ENCODE measurements at places on chromosomes 7 and 10.

GRCh38 chr10:85612378-85612775 is 754.2 kb downstream of the GRID1 start:
- DNase-seq = no peak

- DNase-seq = no peak
Observed at GRCh38 chr7:64885520-64886240, 17.4 kb upstream of the ZNF273 start.

DNA sequence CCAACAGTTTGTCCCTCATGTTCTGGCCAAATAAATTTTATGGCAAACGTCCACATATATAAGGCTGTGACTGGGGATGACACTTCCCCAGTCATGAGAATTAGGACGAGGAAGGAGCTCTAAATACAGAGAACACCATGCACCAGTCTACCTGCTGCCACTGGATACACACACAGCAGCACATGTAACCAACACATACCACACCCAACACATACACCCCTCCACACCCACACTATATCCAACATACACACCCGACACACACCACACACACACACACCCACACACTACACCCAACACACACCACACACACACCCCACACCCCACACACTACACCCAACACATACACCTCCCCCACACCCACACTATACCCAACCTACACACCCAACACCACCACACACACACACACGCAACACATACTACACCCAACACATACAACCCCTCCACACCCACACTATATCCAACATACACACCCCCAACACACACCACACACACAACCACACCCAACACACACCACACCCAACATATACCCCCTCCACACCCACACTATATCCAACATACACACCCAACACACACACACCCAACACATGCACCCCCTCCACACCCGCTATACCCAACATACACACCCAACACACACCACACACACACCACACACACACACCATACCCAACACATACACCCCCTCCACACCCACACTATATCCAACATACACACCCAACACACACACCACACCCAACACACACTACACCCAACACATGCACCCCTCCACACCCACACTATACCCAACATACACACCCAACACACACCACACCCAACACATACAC is 74.1 kb downstream of the HIPK2 start:
- no peak for DNase-seq

DNA sequence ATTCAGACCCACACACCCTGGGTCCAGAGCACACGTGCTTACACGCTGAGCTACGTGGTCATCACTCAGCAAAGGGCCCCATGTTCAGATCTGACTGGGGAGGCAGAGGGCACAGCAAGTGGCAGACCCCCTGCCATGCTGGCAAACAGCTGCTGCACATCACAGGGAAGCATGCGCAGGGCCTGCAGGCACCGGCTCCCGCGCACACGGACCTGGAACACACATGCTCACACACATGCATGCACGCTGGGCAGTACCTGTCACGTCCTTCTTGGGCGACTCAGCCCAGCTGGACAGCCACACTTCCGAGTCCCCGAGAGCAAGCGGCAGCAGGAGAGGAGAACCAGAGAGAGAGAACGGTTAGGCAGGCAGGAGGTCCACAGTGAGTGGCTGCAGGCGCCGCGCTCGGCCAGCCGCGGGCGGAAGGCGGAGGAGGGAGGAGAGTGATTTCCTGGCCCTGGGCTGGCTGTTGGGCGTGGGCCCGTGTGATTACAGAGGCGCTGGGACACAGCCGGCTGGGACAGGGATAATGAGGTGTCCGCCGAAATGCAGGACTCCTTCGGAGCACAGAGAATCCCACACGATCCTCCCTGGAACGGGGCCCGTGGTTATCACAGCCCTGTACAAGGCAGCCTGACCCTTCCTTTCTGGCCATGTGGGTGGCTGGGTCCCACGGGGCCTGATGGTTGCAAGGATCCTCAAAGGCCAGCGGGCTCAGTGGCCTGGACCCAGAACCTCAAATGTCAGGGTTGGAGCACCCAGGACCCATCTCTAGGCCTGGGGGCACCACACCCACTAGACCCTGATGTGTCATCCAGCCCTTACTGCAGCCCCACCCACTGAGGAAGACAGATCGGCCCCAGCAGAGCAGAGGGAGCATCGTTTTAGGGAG is 175.1 kb downstream of the NEURL1 start:
- DNase-seq = no peak

DNA sequence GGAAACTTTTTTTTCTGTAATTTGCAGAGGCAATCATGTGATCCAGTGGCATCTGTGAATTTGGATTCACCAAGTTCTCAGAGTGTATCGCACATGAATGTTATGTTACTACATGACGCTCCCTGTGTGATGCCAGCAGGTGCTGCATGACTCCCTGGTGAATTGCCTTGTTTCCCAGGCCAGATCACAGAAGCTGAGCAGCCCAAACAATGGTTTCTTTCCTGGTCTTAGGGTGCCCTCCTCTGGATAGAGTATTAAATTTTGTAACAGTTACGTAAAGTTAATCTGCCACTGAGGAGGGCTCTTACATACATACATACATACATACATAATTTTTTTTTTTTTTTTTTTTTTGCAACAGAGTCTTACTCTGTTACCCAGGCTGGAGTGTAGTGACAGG is 3.6 kb downstream of the ZSCAN21 start:
- peak; percentile 33 for DNase-seq

DNA sequence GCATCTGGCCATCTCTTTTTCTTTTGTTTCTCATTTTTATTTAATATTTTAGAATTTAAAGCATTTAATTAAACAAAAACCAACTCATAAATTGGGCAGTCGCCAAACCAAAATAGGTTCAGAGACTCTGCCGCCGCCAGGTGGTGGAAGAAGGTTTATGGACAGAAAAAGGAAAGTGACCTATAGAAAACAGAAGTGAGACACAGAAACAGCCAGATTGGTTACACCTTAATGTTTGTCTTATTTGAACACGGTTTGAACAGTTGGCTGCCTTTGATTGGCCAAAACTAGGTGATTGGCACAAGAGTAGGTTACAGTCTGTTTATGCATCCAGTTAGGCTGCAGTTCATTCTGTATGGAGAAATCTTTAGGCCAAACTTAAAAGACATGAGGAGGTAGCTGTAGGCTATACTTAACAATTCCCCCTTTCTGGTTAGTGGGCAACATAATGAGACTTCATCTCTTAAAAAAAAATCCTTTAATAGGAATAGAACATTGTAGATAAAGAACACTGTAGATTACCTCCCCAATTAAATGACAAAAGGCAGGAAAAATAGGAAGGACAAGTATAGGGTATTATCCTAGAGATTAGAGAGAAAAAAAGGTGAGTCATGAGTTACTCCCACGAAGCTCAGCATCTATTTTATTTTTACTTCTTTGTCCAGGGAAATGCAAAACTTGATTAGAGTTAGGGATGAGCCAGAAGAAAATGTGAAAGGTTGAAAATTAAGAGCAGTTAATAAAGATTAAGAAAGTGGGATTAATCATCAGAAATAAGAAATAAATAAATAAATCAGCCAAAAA is 23.9 kb upstream of the CYCS start:
- DNase-seq = no peak

- no peak for DNase-seq
Observed at GRCh38 chr7:93015779-93016481, 101.8 kb downstream of the SAMD9 start.

- DNase-seq = no peak
Observed at GRCh38 chr10:63670291-63670898, 149.2 kb downstream of the REEP3 start.

- no peak for DNase-seq
Observed at GRCh38 chr7:109873296-109873695, 1217.6 kb upstream of the LRRN3 start.

- DNase-seq = peak; percentile 87
Observed at GRCh38 chr10:102835007-102835482, 2.2 kb downstream of the CYP17A1 start.

DNA sequence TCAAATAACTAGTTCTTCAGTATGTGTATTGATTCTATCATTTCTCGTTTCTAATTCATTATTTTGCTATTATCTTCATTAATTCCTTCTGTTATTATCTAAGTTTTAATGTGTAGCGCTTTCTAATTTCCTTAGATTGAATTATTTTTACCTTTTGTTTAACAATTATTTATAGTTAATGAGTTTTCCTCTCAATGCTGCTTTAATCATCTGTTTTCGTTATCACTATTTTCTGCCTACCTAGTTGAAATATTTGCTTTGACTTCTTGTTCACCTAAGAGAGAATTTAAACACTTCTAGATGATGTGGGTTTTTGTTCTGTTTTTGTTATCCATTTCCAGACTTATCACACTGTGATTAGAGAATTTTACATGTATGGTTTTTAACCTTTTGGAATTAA is 37.5 kb upstream of the MTPN start:
- no peak for DNase-seq

DNA sequence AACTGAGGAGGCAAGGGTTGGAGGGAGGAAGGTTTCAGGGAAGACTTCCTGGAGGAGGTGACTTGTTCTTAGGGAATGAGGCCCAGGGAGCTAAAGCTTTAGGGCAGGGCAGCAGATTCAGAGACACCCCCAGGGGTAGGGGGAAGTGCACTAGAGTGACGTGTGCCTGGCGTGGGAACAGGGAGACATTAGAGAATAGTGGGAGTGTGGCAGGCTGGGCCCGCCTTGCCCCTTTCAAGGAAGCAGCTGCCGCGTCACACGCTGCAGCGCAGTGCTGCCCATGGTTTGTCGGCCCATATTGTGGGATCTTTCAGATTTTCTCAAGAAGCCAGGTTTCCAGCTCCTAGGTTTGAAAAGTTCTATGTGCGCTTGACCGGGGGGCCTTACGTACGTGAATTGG is 139.4 kb downstream of the LHPP start:
- DNase-seq = no peak

- DNase-seq = no peak
Observed at GRCh38 chr7:128443831-128444600, 11.7 kb upstream of the HILPDA start.

DNA sequence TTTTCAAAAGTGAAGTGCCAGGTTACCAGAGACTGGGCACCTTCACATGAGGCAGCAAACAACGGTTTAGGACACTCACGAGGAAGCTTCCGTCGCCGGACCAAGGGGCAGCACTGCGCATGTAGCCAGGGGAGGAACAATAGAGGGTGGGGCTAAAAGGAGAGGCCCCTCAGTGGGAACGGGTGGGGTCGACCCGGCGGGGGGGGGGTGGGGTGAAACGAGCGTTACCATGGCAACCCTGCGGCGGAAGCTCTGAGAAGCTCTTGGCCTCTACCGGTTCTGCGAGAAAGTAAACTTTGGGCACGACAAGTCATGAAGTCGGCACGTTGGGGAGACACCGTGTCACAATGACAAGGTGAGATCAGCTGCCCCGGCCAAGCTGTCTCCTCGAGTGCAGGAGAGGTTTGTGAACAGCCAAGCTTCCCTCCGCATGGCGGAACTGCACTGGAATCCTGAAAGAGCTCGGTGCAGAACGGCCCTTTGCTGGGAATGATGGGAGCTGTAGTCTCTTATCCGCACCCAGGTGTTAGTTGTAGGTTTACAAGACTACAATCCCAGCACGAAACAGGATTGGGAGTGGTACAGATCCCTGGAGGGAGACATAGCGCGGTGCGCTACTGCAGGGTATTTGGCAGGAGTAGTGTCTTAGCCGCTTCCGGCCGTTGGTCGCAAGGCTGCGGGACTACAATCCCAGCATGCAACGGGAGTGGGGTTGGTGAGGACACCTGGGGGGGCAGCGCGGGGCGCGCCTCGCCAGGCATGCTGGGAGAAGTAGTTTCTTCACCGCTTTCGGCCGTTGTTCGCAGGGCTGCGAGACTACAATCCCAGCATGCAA is 72.8 kb upstream of the ZNF722 start:
- no peak for DNase-seq

GRCh38 chr10:42879380-42880254 is 97.0 kb downstream of the BMS1 start:
- DNase-seq = no peak

- DNase-seq = no peak
Observed at GRCh38 chr7:128388145-128388485, 21.7 kb downstream of the IMPDH1 start.

DNA sequence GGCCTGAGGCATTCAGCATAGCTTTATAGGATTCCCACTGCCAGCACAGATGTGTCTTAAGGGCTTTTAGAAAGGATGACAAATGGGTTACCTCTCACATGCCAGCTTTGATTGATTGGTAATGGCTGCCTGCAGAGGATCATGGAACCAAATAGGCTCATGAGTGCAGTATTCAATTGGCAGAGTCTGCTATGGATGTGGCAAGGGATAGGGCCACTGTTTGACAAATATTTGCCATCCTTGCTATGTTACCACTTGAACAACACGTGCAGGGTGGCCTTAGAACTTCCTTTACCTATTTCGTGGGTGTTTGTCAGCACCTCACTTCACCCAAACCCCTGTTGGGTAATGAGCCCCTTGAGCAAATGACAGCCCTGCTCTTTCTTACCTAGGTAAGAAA is 139.2 kb downstream of the C10orf105 start:
- DNase-seq = no peak

DNA sequence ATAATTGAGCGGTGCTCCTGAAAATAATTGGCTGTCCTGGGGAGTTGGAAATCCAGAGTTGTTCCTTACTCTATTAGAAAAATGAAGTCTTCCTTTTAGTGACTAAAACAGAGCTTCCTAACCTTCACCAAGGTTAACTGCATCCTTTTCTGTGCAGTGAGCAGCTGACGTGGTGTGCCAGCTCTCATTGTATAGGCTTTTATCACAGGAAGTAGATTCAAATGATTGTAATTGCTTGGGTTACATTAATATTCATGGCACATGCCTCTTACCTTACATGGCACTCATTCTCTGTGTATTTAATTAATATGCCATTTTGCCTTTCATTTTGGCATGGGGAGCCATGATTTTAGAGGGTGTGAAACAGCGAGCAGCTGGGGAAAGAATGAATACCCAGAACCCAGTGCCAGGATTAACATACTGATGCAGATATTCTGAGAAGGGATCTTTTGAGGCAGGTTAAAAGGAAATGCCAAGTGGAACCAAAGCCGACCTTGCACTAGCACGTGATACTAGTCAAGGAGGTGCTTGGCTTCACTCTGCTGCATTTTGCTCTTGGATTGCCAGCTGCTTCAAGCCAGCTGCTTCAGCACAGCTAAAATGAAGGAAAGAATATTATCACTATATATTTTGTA is 115.3 kb downstream of the ST7 start:
- no peak for DNase-seq

DNA sequence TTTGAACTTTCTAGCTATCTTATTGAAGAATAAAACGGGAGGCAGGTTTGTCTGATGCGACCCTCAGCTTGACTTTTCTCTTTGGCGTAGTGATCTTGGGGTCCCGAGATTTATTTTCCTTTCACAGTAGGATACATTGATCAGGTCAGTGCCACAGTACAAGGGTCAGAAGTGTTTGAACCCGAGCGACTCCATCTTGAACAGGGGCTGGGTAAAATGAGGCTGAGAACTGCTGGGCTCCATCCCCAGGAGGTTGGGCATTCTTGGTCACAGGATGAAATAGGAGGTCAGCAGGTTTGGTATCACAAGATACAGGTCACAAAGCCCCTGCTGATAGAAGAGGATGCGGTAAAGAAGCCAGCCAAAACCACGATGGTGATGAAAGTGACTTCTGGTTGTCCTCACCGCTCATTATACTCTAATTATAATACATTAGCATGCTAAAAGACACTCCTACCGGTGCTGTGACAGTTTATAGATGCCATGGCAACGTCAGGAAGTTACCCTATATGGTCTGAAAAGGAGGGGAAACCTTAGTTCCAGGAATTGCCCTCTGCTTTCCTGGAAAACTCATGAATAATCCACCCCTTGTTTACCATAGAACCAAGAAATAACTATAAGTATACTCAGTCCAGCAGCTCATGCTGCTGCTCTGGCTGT is 3.0 kb upstream of the TECPR1 start:
- DNase-seq = no peak

- peak; percentile 54 for DNase-seq
Observed at GRCh38 chr7:28354601-28355402, 57.5 kb upstream of the CREB5 start.

- no peak for DNase-seq
Observed at GRCh38 chr7:64946772-64947171, 43.7 kb downstream of the ZNF273 start.
